Psoas muscle (tissue), 8 donors: ENCODE measurements at places on chromosomes 1 and 21. TPM values are rescaled to one million over a fixed set of nuclear protein-coding genes. Genes with fewer than 3 reads are reported as not detected.

ACTN2 gene
- total RNA-seq, result 3,176 TPM

PCSK9 gene
- total RNA-seq, result not detected

S100A9 gene
- total RNA-seq, result 26.4 TPM

DNA sequence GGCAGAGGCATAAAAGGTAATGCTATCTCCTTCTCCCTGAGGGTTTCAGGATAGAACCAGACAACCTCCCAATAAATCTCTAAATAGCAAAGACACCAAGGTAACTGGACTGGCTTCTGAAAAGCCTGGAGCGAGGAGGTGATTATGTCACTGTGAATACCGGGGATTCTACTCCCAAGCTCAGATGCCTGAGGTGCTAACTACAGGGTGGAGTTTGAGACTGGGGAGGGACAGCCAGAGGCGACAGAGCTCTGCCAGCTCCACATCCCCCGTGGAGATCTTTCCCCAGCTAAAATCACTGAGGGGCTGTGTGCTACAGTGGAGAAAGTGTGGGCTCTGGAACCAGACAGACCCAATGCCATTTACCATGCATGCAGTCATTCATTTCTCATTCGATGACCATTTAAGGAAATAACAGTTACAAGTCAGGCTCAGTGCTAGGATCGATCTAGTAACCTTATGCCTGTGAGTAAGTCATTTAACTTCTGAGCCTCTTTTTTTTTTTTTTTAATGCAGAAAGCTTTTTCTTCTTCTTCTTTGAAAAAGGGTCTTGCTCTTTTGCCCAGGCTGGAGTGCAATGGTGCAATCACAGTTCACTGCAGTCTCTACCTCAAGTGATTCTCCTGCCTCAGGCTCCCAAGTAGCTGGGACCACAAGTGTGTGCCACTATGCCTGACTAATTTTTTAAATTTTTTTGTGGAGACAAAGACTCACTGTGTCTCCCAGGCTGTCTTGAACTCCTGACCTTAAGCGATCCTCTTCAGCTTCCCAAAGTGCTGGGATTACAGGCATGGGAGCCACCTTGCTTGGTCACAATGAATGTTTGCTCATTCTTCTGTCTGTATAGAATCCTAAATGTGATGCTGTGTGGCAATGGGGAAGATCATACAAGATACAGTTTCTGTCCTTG lies 8.1 kb upstream of the SLC45A3 start:
- no peak for DNase-seq

DNA sequence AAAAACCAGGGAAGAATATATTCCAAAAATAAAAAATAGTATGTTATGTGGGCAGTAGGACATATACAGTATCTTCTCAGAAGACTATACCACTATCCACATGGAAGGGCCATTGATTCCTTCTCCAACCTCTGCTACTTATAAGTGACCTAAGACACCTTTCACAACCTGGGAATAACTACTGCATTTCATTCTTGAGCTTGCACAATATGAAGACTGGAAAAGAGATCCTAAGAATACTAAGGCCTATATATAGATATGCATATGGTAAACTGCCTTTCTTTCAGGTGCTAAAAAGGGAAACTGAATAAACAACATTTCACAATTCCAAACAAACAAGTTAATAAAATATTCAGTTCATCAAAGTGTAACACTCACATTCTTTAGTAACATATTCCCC lies 32.0 kb upstream of the SDC3 start:
- DNase-seq, result no peak

NOS1AP gene
- 0.76 TPM for total RNA-seq

- no peak for DNase-seq
These were observed 52.0 kb upstream of the EFHD2 start for GRCh38 chr1:15357612-15358207.

DNA sequence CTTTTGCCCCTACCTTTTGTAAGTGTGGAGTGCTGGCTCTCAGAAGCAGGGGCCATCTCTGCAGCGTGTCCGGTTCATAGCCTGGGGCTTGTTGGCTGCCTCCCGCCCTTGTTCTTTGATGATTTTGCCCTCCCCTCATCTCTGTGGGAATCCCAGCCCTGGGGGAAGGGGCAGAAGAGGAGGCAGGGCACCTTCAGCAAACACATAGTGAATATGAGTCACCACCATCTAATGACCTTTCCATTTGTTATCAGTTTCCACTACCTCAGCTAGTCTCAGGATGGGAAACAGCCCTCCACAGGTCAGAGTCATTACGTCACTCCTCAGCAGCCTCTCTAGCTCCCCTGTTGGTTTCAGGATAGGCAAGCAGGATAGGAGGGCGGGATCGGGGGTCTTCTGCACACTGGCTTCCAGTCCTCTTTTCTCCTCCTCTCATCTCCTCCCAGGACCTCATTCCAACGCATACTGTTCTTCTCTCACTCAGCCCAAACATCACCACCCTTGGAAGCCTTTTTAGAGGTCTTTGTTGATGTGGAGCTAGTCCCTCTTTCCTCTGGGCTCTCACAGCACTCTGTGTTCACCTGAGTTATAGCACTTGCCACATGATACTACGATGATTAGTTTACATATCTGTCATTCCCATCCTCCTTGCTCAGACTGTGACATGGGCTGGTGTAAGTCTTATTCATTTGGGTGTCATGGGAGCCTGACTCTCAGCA lies 15.8 kb downstream of the GADD45A start:
- no peak for DNase-seq

GRCh38 chr1:47209725-47210325 lies 20.0 kb upstream of the PDZK1IP1 start:
- DNase-seq, result no peak

- DNase-seq, result no peak
These were observed 191.8 kb downstream of the LYPLAL1 start for GRCh38 chr1:219365451-219365850.

TEX35 gene
- total RNA-seq, result not detected

DNA sequence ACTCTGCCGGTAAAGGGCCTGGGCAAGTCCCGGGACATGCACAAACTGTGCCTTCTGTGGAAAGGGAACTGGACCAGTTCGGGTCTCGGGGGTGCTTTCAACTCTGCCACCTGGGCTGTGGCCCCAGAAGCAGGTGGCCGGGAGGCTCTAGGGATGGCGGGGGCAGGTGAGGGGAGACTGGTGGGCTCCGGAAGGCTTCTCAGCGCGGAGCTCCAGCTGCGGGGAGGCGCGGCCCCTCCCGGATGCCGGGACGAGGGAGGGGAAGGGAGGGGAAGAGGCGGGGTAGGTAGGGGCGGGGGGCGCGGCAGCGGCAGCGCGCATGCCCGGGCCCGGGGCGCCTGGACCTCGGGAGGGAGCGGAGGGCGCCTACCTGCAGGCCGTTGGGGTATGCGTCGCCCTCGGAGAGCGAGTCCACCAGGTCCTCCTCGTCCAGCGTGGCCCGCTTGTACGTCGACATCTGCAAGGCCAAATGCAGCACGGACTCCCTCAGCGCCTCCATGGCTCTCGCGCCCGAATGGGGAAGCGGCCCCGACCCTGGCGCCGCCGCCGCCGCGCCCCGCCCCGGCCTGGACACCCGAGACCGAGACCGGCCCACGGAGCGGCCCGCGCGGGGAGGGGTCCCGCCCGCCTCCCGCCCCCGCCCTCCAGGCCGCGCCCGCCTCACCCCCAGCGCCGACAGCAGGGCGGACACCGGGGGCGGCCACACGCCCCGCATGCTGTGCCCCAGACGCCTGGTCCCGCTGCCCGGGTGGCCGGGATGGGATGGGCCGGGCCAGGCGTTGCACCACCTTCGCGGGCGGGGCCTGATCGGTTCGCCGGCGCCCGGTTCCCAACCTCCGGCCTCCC lies at the start of gene ECE1:
TSS of gene ECE1 (minus strand) at position 764 of the 846 bp plus-strand sequence. CDS start at position 715, 49 bp downstream.
- no peak for DNase-seq

DNA sequence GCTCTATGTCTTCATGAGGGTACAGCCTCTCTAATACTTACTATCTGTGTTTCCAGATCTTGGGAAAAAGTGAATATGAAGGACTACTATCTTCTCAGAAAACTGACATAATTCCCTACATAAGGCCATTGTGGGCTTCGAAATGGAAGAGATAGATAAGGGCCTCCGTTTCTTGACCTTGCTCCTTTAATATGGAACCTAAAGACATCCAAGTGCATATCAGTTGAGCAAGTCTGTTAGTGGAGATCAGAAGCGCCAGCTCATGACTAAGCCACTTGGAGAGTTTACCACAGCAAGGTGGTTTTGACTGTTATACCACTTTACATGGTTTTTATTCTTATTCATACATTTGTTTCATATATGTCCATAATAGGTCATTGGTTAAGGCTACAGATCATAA lies 35.3 kb upstream of the FCER1A start:
- no peak for DNase-seq

DNA sequence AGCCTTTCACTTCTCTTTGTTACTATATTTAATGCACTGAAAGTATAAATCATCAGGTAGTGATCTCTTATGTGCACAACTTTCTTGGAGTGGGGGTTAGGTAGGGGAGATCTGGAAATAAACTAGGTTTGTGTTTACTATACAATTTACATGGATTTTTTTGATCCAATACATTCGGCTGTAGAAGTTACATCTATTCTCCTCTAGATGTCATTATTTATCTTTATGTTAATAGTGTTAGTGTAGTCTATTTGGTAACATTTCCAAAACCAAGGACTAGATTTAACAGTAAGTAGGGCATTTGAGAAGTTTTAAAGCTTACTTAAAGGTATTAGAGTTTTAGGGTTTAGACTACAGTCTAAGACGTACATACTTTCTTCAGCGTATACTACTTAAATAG lies 5.4 kb downstream of the VPS45 start:
- no peak for DNase-seq

UBL4B gene
- not detected for total RNA-seq

ZNF683 gene
- total RNA-seq, result not detected

- DNase-seq, result no peak
These were observed 14.0 kb upstream of the SLC9C2 start for GRCh38 chr1:173616859-173617258.

DNA sequence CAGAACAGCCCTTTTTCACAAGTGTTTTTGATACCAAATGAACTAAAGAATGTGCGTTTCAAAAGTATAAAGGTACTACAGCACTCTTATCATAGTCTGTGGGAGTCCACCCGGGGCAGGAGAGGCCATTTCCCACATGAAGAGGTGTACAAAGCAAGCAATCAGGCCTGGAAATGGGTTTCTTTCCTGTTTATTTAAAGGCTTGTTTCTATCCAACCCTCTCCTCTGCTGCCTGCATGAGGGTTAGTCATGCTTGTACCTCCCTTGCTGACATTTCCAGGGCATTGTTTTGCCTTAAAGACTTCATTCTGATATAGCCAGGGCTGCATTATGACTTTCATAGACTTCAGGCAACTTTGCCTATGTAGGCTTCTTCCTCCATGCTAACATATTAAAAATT lies 11.6 kb downstream of the SELP start:
- no peak for DNase-seq

PCP4L1 gene
- not detected for total RNA-seq

COL11A1 gene
- total RNA-seq, result not detected
